Stimulated activated CD8-positive, alpha-beta memory T cell treated with anti-CD3 and anti-CD28 coated beads, Interleukin-4, amount 100 ng/mL, for 4 hours (primary cell): ENCODE measurements at places on chromosomes 4 and X.

DNA sequence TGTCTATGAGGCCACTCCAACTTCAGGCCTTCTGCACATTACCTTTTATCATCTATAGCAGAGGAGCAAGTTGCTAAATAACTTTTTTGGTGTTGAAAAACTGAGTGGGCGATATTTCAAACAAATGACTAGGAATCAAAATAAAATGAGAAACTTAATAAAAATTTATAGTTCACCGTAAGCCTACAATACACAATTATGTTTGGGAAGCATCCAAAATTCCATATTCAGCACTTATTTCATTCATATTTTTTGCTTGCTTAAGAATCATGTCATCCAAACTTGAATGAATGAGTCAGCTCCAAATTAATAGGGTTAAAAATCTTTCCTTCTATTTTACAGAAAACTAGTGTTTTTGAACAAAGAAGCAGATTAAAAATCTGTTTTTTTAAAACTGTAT is 119.1 kb downstream of the SH3RF1 start:
- DNase-seq = no peak

- DNase-seq = no peak
These were observed 561.4 kb downstream of the ZIC3 start for GRCh38 chrX:138127314-138127713.

DNA sequence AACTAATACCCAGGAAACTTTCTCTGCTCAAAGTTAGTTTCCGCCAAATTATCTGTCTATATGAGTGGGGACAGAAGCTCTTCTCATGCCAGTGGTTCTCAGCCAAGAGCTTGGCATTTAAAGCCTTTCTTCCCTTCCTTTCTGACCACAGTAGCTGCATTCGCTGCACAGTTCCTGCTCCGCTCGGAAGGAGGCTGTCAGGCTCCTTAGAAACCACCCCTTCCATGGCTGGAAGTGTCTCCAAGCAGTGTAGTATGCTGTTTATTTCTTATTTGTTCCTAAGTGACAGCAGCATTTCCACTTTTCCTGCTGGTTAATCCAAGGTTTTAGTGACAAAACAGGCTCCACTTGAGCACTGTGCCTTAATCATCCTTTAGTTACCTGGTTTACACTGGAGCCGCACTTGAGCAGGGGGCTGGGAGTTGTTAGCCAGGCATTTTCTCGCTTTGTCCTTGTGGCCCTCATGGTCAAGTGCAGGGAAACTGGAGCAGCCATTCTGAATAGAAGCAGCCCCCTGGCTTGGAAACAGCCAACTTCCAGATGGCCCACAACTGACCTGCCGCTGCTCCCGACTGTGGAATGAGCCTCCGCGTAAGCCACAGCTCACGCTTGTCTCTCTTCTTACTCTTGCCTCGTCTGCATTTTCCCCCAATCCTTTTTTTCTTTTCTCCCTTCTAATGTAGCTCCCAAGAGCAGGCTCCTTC is 739.4 kb upstream of the TENM3 start:
- no peak for DNase-seq

- DNase-seq = no peak
These were observed 24.0 kb downstream of the TECRL start for GRCh38 chr4:64385220-64385619.

DNA sequence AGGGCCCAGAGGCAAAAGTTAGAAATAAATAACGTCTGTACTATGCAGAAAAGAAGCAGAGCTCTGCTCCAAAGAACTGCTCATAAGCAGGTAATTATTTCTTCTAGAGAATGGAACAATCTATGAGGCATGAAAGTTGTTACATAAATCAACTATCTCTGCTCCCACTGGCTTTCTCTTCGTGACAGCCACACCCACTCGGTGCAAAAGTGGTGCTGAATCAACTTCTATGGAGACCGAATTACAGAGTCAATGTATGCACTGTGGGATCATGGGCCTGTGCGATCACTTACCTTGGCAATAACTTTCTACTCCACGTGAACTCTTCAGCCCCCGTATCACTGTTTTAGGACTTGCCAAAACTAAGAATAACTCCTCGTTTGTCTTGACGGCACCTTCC is 99.4 kb upstream of the ATXN3L start:
- DNase-seq = no peak

- no peak for DNase-seq
These were observed 44.3 kb downstream of the GASK1B start for GRCh38 chr4:158128540-158128939.

GRCh38 chr4:5800496-5800895 is 89.5 kb downstream of the EVC start:
- no peak for DNase-seq

DNA sequence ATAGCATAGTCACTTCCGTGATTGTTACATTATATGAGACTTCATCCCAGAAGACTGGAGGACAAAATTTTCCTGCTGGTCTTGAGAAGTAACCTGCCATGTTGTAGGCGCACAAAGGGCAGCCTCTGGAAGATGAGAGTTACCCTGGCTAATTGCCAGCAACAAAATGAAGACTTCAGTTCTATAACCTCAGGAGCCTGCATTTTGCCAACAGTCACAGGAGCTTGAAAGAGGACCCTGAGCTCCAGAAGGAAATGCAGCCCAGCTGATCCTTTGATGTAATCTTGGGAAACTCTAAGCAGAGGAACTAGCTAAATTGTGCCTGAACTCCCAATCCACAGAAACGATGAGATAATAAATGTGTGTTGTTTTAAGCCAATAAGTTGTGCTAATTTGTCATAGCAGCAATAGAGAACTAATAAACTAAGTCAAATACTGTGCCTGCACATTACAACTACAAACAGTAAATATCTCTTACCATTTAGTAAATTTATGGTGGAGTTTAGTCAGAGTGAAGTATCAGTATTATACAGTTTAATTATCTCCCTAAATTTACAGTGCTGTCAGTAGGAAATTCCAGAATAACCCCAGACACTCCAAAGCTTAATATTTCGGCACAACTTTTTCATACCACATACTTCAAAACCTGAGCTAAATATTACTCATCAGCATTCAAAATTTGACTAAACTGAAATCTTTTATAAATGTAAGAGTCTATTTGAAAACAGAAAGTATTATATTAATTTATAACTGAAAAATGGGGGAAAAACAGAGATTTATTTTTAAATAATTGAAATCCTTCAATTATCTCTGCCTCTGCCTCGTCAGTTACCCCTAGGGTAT is 90.1 kb upstream of the MAPK10 start:
- no peak for DNase-seq

- DNase-seq = no peak
These were observed 282.0 kb downstream of the PPP3CA start for GRCh38 chr4:101065346-101065745.

GRCh38 chr4:108385076-108385475 is 216.3 kb upstream of the LEF1 start:
- no peak for DNase-seq

GRCh38 chr4:15675356-15675755 is 6.3 kb upstream of the FAM200B start:
- no peak for DNase-seq

DNA sequence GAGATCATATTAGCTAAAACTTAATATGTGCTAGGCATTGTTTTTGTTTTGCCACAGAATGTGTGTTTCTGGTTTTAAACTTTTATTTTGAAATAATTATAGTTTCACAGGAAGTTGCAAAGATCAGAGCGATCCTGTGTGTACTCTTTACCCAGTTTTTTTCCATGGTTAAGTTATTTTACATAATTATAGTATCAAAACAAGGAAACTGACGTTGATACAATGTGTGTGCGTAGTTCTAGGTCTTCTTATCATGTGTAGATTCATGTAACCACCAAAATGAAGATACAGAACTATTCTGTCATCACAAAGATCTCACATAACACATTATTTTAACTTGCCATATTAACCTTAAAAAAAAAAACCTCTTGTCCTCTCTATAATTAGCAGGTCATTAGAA is 69.2 kb downstream of the BLTP1 start:
- DNase-seq = no peak

- DNase-seq = no peak
These were observed 18.8 kb downstream of the TACC3 start for GRCh38 chr4:1740021-1740545.

DNA sequence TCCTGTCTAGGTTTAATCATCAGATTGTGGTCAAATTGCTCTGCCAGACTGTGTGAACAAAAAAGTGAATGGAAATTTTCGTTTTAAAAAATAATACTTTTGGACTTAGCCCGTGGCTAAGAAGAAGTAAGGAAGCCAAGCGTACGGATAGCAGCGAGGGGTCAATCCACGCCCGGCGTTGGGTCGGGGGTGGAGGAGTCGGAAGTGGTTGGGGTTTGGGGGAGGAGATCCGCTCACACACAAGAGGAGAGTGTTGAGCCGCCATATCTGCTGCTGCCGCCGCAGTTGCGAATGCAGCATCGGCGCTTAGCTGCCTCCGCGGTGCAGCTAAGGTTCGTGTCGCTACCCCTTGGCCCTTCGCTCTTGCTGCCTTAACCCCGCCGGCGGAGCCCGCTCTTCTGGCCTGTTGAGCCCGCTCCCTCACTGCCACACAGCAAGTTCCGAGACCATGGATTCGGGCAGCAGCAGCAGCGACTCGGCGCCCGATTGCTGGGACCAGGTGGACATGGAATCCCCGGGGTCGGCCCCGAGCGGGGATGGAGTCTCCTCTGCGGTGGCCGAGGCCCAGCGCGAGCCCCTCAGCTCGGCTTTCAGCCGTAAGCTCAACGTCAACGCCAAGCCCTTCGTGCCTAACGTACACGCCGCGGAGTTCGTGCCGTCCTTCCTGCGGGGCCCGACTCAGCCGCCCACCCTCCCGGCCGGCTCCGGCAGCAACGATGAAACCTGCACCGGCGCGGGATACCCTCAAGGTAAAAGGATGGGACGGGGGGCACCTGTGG is at the start of gene GSPT2:
Gene GSPT2 (plus strand): TSS at position 264 of the 779 bp plus-strand sequence. CDS start 185 bp downstream, at position 449.
- peak; percentile 16 for DNase-seq

DNA sequence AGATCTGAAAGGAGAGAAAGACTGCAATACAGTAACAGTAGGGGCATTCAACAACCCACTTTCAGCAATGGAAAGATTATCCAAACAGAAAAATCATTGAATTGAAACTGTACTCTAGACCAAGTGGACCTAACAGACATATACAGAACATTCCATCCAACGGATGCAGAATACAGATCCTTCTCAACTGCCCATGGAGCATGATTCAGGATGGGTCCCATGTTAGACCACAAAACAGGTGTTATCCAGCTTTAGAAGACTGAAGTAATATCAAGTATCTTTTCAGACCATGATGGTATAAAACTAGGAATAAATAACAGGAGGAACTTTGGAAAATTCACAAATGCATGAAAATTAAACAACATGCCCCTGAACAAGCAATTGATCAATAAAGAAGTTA is 567.2 kb upstream of the MAGEB2 start:
- DNase-seq = no peak

DNA sequence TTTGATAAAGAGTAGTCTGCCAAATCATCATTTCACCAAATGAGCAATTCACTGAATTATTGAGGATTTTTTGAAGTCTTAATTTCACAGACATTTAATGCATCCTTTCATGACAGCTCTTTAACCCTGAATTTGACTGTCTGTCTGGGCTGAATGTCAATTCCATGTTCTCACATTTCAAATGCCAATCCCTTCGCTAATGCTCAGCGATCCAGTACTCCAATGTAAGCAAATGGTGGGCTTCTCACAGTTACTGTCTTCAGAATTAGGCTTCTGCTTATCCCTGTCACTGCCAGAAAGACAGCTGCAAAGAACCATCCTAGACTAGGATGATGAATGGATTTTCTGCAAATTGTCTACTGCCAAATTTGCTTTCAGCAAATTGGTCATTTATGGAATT is 36.2 kb upstream of the USP38 start:
- DNase-seq = no peak

DNA sequence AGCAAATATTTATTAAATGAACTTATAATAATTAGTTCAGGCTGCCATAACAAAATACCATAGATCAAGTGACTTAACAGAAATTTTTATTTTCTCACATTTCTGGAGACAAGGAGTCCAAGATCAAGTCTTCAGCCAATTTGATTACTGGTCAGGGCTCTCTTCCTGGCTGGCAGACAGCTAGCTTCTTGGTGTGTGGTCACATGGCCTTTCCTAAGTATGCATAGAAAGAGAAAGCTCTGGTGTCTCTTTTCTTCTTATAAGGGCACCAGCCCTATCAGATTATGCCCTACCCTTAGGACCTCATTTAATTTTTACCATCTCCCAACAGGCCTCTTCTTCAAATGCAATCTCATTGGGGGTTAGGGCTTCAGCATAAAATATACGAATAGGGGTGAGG is 438.5 kb upstream of the INTU start:
- DNase-seq = no peak

- DNase-seq = no peak
These were observed 7.6 kb upstream of the DIPK2B start for GRCh38 chrX:45208121-45208856.

GRCh38 chrX:10769696-10770619 is 149.6 kb upstream of the MID1 start:
- DNase-seq = no peak

DNA sequence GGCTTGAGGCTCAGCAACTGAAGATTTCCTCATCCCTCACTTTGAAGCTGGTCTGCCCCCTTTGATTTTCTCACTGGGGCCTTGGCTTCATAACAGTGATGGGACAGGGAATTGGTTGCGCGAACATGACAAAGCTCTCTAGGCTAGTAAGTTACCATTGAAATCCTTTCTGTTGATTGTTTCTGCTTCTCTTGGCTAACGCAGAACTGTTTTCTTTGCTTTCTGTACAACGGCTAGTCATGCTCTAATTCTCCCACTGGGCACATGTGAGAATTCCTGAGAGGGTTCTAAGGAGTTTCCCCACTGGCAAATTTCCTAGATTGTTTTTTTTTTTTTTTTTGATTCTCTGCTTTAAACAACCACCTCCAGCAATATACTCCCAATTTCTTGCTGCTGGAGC is 738.6 kb downstream of the PCDH7 start:
- no peak for DNase-seq

- DNase-seq = no peak
These were observed 36.7 kb downstream of the HMGB3 start for GRCh38 chrX:151019856-151020255.

DNA sequence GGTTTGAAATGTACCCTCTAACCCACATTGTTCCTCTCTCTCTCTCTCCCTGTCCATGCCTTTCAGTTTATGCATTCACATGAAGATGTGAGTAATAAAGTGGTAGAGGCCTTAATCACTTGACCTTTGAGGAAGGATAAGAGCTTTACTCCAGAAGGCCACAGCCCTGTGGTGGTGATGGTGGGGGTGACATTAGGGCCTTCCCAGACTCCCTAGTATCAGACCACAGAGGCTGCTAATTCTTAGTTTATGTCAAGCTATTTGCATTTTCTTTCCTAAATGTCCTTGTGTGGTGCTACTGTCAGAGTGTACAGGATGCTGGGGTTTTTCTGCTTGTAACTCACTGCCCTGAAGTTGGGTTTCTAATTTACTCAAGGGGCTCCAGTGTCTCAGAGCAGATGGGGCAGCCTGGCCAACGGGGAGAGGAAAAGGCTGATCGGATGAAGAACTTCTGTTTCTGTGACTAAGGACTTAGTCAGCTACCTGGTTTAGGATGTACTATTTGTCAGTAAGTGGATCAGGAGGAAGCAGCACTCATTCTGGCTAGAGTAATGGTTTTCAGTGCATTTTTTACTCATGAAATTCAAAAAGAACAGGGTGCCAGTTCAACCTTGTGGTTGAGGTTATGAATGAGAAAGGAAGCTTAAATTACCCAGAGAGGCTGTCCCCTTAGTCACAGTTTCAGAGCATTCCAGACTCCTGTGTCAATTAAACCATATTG is 509.6 kb upstream of the DIPK2B start:
- DNase-seq = no peak
